Stimulated activated CD4-positive, alpha-beta T cell treated with anti-CD3 and anti-CD28 coated beads, Interleukin-1b, Interleukin-23, amount 100 ng/mL, for 4 hours (primary cell): ENCODE measurements at places on chromosomes 3 and 15.
A peak's percentile ranks its signal among the peaks of the same experiment; 100 is the strongest.

DNA sequence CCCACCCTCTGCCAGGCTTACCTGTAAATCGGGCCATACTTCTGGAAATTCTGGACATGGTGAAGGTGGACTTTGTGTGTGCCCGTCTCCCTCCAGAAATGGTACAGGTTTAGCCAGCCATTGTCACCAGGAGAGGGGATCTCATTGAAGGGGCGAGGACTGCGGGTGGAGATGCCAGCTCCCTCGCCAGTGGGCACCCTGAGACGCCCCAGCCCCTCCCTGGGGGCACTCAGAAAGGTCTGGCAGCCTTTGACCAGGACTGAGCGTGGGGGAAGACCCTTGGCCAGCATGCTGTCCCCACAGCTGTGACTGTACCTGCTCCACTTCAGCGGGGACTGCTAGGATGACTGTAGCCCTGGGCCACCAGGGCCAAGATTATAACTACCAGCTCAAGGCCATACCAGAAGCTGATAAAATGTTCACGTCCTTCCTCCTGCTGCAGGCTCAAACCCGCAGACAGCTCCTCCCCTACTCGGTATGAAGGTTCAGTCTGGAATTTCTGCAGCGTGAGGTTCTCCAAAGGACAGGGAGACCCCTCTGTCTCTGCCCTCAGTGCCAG lies at the start of gene CYP11A1:
Gene CYP11A1 (minus strand): TSS at position 351 of the 559 bp plus-strand sequence. CDS start 61 bp downstream, at position 290.
- DNase-seq = no peak

DNA sequence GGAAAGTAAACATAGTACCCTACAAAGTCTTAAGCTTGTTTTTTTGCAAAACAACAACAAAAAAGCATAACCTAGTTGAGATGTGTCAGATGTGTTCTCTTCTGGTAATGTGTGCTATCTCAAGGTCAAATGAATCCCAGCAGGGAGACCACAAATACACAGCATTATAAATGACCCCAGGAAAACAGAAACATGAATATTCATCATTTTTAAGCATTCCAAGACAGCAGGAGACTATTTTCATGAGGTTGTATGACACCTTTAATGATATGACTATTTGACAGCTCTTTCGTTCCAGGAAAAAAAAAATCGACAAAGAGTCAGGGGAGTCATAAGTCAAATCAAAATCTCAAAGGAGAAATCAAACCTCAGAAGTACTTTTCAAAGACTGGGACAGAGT lies 62.7 kb upstream of the CBLB start:
- DNase-seq = no peak

DNA sequence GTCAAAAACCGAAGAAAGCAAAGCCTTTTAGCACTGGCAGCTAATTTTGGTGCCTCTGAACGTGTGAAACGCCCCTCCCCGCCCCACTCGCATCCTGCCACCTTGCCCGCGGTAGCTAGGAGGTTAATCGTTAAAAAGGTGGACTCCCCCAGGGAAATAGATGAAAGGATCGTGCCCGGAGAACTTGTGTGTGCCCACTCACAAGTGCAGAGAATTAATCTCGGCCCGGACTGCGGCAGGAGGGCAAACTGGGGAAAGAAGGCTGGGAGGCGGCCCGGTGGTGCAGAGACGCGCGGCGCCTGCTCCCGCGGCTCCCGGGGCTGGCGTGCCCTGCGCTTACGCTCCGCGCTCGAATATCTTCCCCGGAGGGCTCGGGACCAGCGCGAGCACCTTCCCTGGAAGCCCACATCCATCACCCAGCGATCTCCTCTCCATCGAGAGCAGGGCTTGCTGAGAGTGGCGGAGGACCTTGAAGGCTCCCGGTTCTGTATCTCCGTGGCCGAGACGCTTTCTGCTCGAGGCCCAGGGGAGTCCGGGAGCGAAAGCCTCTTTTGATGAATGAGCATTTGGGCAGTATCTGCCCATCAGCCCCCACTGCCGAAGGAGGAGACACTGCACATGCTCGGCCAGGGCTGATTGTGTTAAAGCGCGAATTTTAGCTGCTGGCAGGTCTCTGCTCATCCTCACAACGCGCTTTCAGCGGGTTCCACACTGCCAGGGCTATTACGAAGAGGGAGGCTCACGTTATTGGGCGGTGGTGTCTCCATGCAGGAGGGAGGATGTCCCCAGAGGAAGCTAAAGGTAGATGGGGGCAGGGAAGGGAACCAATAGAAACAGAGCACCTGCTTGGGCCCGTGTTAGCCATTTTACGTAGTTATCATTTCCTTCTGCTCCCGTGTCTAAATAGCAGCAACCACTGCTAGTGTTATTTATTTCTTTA lies 1.3 kb upstream of the SPTSSB start:
- no peak for DNase-seq

DNA sequence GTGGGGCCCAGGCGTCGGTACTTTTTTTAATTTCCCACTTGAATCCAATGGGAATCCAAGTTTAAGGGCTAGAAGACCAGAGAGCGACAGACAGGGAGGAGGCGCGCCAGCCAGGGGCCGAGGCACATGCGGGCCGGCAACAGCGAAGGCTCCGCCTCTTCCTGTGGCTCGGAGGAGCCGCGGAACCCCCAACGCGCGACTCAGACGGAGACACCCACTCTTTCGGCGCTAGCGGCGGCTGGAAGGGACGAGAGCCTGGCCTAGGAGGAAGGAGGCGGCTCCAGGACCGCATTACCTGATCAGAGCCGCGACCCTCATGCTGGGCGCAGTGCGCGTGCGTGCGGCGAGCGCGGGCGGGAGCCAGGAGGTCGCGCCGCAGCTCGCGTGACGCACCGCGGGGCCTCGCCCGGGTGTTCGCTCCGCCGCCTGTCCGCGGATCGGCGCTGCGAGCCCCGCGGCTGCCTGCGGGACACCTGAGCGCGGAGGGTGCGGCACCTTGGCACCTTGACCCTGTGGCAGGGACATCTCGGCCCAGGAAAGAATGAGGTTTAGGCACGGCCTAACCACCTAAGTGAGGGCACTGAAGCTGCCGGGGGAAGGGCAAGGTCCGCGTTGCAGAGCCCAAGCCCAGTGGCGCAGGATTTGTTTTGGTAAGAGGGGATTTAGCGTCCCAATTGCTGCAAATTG lies at the start of gene DPH6:
Gene DPH6 (minus strand): TSS at position 342 of the 687 bp plus-strand sequence. CDS start 24 bp downstream, at position 318.
- peak; percentile 78 for DNase-seq

DNA sequence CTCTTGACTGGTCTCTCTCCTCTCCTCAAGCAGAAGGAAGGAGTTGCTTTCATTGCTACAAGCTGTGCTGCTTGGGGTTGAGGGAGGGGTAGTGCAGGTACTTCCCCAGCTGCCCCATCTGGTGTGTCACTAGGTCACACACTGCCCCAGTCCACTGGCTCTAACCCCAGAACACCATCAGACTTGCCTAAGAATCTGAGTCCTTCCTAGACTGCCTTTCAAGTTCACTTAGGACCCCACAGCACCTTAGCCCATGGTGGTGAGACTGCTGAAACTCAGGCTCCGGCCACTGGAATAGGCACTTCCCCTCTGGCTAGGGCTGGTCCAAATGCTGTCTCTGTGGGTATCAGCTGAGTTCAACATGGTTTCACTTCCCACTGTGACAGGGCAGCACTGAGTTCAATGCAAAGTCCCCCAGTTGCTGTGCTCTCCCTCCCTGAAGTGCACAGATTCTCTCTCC lies 279.7 kb upstream of the GOLGA6L4 start:
- DNase-seq = no peak

DNA sequence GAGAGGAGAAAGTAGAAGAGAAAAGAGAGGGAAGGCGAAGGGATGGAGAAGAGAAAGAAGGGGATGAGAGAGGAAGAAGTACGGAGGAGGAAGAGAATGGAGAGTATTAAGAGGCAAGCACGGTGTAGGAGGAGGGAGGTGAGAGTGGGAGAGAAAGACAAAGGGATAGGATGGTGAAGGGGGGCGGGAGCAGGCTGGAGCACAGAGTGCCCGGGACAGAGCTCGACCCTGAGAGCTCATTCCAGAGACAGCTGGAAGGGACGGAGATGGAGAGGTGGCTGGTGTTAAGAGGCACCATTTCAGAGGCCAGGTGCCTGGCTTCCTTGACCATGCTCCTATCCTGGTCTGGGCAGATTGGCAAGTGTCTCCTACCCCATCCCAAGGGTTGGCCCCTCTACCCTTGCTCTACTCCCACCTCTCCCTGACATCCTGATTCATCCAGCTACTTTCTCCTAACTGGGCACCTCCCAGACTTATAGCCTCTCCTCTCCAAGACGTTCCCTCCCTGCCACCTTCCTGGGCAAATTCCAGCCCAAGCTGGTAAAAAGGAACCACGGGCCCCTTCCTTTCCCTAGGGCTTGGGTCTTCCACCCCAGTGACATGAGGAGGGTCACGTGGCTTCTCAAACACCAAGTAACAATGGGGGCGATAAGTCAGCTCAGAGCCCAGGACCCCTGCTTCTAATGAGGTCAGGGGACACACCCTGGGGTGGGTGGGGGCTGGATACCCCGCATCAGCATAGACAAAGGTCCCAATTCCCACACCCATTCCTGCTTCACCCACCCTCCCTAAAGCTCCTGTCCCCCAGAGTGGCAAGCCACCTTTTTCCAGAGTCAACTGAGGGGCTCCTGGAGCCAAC lies 1.1 kb downstream of the CLCN2 start:
- DNase-seq = no peak

- peak; percentile 30 for DNase-seq
These were observed at the start of gene SLC9C1 for GRCh38 chr3:112293368-112294321. Gene SLC9C1 (minus strand): TSS chr3:112294216. CDS start chr3:112286791, 7,425 bp downstream.

DNA sequence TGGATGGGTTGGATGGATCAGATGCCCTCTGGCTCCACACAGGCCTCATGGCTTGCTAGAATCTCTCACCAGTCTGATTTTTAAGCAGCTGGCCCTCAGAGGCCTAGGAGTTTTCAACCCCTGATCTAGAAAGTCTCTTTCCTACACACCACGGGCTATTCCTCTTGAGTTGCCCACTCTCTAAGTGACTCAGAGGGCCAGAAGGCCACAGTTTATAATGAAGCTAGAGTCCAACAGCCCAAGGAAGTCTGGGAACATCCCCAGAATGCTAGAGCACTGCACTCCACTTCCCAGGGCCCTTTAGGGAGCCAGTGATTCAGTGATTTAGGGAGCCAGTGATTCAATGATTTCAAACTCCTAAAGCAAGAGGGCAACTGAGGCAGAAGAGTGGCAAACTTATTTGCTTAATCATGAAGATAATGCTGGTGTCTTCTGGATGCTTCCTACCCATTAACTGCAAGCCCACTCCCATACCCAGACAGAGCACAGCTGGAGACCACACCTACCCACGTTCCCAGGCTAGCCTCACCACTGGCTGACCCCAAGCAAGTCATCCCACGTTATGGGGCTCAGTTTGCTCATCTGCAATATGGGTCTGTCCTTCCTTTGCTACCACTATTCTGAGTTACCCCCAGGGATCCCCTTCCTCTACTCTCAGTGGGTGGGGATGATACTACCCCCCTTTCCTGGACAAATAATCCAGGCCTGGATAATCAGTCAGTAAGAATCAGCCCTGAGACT lies 36.7 kb downstream of the ABTB1 start:
- no peak for DNase-seq

- DNase-seq = no peak
These were observed 258.5 kb downstream of the PDCD6IP start for GRCh38 chr3:34056951-34057390.

DNA sequence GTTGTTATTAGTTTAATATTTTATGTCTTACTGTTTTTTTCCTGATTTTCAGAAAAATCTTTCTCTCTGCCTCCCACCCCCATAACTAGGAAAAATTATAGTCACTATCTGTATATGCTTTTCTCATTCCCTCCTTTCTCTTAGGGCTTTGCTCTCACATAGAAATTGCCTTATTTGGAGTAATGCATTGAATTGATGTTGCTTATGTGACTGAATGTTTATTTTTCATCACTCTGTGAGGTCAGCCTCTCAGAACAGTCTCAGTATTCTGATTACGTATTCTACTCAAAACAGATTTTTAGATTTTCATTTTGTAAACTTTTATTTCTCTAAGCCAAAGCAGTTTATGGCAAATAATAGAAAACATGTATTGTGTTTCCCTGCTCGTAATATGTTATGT lies 121.0 kb downstream of the SLMAP start:
- DNase-seq = no peak

DNA sequence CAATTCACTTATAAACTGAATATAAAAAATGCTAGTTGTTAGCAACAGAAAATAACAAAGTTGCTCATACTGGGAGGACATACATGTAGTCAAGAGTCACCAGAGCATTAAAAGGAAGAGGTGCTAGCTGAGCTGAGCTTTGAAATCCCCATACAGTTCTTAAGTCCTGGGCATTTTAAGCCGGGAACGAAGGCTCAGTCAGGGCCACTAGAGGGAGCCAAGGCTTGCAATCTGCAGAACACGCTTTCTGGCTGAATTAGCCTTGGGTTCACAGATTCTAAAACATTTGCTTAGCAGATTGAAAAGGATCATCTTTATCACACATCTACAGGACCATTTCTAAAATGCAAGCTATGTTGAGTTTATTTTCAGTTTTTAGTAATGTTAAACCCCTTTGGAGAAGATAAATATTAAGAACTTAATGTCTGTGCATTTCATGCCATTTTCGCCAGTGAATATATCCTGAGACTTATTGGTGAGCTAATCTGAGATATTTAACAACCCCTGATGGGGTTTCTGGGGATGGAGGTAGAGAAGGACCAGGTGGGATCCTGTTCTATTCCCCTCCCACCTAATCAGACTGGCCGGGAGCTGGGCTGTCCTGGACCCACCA lies 26.3 kb upstream of the MNS1 start:
- DNase-seq = peak; percentile 28

DNA sequence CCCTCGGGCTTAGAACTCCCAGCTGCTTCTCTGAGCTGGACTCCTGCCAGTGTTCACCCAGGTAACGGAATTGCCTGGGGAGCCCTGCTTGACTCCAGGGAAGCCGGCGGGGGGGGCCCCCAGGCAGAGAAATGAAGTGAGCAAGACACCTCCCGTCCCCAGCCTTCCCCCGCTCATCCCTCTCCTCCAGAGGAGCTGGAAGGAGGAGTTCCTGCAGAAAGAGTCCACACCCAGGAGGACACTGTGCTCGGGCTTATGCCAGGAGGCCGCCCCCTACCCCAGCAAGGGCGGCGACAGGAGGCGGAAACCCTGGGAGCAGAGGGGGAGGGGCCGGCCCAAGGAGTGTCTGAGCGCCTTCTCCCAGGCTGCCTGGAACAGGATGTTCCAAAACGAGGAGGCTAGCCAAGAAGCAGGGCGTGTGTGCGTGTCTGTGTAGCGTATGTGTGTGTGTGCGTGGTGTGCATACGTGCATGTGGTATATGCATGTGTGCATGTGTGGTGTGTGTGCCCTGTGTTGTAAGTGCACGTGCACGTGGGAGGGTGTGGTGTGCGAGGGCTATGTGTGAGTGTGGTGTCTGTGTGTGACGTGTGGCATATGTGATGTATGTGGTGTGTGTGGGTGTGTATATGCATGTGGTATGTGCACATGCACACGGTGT lies 511.3 kb downstream of the SHQ1 start:
- no peak for DNase-seq

- DNase-seq = no peak
These were observed 62.1 kb downstream of the EFCAB12 start for GRCh38 chr3:129366312-129366831.

DNA sequence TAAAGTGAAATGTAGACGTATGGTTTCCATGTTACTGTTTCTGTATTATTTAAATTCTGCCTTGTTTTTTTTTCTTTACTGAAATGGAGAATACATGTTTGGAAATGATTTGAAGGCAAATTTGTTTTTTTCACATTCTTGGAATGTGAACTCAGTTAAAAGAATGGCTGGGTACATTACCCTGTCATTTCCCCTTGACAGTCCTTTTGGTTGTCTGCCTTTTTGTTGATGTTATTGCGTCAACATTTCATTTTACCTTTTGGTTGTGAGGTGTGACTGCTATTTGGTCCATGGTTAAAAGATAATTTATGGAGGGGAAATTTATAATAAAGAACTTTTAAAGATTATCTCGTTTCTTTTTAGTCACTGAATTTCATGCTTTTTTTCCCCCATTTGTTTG lies 3.2 kb upstream of the GPR171 start:
- DNase-seq = no peak
